ENCODE measurements at places on chromosomes 2 and 18.

DNA sequence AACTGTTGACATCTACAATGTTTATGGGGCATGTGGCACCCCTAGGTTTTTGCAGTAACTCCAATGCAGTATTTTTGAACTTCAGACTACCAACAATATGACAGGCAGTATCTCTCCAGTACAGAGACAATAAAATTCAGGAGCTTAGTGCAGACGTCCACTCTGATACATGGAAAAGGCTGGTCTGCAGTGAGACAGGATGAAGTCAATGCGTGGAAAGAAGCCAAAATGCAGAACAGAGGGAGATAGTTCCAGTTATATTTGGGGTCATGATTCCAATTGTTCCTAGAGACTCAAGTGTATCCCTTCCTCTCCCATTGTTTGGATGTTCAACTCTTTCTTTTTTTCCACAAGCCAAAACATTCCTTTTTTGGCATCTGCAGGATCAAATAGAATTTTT, 18.7 kb upstream of the SMAD2 start:
- DNase-seq, result no peak

- peak; percentile 23 for DNase-seq
Measured at GRCh38 chr18:49135877-49136276, 185.1 kb upstream of the SMAD7 start.

- DNase-seq, result no peak
Measured at GRCh38 chr2:5911718-5912117, 219.5 kb downstream of the SOX11 start.

DNA sequence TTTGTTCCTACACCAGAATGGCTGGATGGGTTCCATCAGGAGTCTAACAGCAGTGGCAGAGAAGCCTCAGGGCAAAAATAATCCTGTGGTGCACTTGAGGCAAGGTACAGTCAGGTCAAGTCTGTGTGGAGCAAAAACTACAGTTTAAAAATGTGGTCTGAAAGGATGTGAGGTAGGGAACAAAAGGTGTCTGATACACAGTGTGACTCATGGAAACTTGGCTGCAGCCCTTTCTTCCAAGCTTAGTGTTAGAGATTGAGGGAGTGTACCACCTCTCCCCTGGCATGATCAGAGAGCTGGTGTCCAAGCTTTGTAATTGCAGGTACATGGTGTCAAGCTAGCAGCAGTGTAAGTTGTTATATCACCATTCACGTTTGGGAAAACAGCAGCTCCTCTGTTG, 8.9 kb downstream of the ANKAR start:
- DNase-seq, result no peak

DNA sequence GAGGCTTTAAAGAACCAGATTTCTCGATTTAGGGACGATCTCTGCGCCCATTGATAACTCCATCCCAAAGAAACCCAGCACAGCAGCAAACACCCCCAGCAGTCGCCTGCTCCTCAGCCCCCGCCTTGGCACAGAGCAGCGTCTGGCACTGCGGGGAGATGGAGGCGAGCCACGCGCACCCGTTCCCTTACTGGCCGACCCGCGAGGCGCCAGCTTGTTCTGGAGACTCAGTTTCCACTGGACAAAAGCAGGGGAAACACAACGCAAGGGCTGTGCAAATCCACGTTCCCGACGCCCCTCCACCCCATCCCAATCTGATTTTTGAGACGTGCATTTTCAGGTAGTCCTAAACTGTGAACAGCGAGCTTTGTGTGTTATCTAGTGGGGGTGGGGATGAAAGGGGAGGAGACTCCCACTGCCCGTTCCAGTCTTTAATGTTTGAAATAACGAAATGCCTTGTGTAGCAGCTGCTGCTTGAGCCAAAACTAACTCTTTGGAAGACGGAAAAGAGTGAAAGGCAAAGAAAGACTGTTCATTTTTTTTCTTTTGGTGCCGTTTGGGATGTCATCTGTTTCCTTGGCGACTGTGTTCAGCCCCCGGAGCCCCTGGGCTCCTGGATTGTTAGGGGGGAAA, 143.2 kb downstream of the MEIS1 start:
- no peak for DNase-seq

GRCh38 chr2:241802421-241803318, 6.3 kb upstream of the NEU4 start:
- no peak for DNase-seq

- no peak for DNase-seq
Measured at GRCh38 chr2:95272299-95272751, 1.9 kb upstream of the PROM2 start.

- DNase-seq, result no peak
Measured at GRCh38 chr18:66393463-66393862, 210.4 kb downstream of the CDH19 start.

- no peak for DNase-seq
Measured at GRCh38 chr2:129907256-129907998, 72.0 kb upstream of the RAB6C start.

- DNase-seq, result no peak
Measured at GRCh38 chr2:33785201-33786106, 186.4 kb upstream of the FAM98A start.

DNA sequence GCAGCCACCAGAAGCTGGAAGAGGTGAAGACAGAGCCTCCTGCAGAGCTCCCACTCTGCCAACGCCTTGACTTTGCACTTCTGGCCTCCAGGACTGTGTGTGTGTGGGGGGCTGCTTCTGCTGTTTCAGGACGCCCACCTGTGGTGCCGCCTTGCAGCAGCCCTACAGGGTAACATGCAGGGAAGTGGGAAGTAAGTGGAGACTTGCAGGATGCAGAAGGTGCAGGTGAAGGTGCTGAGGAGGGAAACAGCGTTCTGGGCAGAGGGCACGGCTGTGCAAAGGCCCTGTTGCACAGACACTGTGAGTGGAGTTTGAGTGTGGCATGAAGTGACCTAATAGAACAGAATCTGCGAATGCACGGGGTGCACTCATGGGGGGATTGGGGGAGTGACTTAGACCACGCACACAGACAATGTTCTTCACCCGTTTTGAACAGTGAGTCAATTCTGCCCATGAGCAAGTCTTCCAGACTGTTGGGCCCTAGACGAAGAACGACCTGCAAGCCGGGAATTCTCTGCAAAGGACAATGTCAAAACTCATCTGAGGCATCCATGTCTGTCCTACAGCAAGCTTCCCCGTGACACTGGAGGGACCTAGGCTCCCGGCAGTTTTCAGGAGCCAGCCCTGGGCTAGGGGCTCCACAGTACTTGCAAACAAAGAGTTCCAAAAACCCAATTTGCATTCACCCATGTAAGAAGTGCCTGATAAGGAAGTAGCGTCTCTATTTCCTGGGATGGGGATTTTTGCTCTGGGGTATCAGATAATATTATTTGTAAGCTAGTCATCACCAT, 19.0 kb downstream of the MBP start:
- DNase-seq, result no peak

DNA sequence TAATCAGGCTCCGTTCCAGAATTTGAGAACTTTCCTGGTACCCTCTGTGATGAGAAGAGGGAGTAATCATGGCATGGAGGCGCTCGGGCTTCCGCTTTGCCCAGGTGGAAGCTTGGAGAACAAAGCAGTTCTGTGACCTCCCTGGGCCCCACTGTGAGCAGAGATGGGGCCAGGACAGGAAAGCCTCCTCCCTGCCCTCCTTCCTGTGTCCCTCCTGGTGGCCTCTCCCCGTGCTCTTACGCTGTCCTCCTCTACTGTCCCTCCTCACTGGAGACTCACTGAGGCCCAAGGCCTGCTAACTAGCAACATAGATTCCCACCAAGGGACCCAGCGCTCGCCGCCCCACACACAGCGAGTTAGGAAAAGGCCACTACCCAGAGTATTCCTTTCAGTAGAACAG, 119.8 kb downstream of the MAPK4 start:
- no peak for DNase-seq

Data from kidney glomerular epithelial cell (primary cell).